A549 treated with Hydrocortisone at 1 μM for 4 hours (cell line): ENCODE measurements at places on chromosomes 3 and 15. TPM values are rescaled to one million over a fixed set of nuclear protein-coding genes. Genes with fewer than 3 reads are reported as not detected.

Gene ZNF770
- total RNA-seq, result 12.7 to 19.8 TPM (median 15.9 TPM) in 5 replicates

Gene SLC51A
- not detected in 5 replicates for total RNA-seq

Gene CFAP91
- 0.09 to 0.62 TPM (median 0.21 TPM) in 5 replicates for total RNA-seq

Gene FEZF2
- total RNA-seq, result not detected in 5 replicates

Gene PAQR5
- total RNA-seq, result 81.6 to 103 TPM (median 94.1 TPM) in 5 replicates

Gene PKM
- 3,058 to 3,449 TPM (median 3,170 TPM) in 5 replicates for total RNA-seq

Gene SPINT1
- total RNA-seq, result 0.62 to 0.90 TPM (median 0.81 TPM) in 5 replicates

Gene P3H2
- 28.0 to 47.3 TPM (median 34.5 TPM) in 5 replicates for total RNA-seq

Gene LRTM1
- not detected in 5 replicates for total RNA-seq

Gene SAMD7
- not detected in 5 replicates for total RNA-seq
